ENCODE measurements at places on chromosomes 3 and 15. TPM values are rescaled to one million over a fixed set of nuclear protein-coding genes. Genes with fewer than 3 reads are reported as not detected.
A peak's percentile ranks its signal among the peaks of the same experiment; 100 is the strongest.

The FGF7 gene
- 7.2 TPM for total RNA-seq

GRCh38 chr3:37862219-37862902, 681 bp downstream of the CTDSPL start:
- no peak for DNase-seq

- no peak for DNase-seq
These were observed 36.5 kb upstream of the KLHL6 start for GRCh38 chr3:183591881-183592521.

- DNase-seq, result no peak
These were observed 30.4 kb downstream of the STARD9 start for GRCh38 chr15:42605796-42606195.

DNA sequence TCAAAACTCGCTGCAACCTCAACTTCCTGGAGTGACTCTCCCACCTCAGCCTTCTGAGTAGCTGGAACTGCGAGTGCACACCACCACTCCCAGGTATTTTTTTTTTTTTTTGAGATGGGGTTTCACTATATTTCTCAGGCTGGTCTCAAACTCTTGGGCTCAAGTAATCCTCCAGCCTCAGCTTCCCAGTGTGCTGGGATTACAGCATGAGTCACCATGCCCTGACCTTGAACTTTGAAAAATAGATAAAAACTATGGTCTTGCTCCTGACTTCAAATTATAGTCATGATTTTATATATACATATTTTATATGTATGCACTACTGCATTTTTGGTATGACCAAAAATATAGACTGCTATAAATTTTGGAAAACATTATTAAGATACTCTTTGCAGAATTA, 6.9 kb upstream of the PLSCR5 start:
- no peak for DNase-seq

- peak; percentile 26 for DNase-seq
These were observed 184.6 kb downstream of the XXYLT1 start for GRCh38 chr3:195086341-195086740.

DNA sequence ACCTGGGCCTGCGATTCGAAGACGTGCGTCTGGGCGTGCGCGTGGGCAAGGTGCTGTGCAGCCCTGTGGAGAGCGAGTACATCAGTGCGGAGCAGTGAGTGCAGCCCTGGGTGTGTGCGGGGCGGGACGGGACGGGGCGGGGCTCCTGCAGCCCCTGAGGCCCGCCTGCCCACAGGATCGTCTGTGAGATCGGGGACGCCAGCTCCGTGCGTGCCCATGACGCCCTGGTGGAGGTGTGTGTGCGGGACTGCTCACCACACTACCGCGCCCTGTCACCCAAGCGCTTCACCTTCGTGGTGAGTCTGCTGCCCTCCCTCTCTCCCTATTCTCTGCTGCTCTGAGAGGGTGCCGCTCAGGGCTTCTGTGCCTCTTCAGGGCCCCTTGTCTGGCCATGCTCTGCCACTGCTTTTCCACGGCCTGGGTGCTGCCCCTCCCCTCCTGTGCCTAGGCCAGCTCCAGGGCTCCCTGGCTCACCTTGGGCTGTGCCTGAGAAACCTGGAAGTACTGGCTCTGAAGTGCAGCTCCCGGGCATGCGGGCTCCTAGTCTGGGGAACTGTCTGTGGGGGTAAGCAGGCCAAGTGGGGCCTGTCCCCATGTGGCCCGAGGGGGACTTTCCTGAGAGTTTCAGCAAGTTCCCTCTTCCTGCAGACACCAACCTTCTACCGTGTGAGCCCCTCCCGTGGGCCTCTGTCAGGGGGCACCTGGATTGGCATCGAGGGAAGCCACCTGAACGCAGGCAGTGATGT, 31.8 kb downstream of the PLXNA1 start:
- no peak for DNase-seq

GRCh38 chr3:134111616-134112015, 81.9 kb upstream of the SLCO2A1 start:
- no peak for DNase-seq

Measured in cardiac septum (tissue), 1 donor.